ENCODE measurements at places on chromosomes 13 and 19. TPM values are rescaled to one million over a fixed set of nuclear protein-coding genes. Genes with fewer than 3 reads are reported as not detected.
A peak's percentile ranks its signal among the peaks of the same experiment; 100 is the strongest.

- DNase-seq: no peak
Measured at GRCh38 chr19:41627966-41628675, 1.2 kb upstream of the CEACAM4 start.

GRCh38 chr19:50202386-50202785 lies 1.0 kb upstream of the MYH14 start:
- DNase-seq: no peak

GRCh38 chr19:31352782-31353651 lies 3.8 kb upstream of the TSHZ3 start:
- DNase-seq: no peak

GRCh38 chr19:10501971-10502523 lies 1.1 kb downstream of the KEAP1 start:
- DNase-seq: peak; percentile 43

- no peak for DNase-seq
Measured at GRCh38 chr13:29621841-29622240, 26.4 kb upstream of the SLC7A1 start.

DNA sequence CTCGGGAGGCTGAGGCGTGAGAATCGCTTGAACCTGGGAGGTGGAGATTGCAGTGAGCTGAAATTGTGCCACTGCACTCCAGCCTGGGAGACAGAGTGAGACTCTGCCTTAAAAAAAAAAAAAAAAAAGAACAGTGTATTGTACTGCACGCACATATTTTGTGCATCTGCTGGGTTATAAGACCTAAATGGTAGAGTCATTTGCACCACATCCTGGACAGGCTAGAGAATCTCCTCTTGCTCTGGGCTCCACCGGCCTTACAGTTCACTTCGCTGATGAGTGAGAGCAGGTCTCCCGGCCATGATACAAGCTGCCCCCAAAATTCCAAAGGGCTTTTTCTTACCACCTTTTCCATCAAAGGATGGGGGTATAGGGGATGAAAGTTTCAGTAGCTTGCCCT lies 7.2 kb upstream of the SAE1 start:
- no peak for DNase-seq

DNA sequence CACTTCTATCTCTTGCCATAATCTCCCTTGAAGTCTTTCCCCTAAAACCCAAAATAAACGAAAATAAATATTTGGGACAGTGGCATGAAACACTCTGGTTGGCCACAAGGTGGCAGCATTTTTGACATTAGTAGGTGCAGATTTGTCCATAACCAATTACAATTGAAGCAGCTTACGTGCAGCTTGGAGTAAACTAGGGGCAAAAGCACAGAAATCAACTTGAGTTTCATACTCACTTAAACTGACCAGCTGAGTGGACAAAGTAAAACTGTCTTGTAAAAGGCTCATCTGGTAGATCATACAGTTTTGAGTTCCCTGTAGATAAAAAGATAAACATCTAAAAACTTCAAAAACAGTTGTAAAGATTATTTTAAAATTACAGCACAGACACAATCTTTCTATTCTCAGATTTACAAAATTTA lies 18.8 kb downstream of the PDCD5 start:
- peak; percentile 55 for DNase-seq

GRCh38 chr13:23592596-23592995 lies 22.4 kb downstream of the TNFRSF19 start:
- DNase-seq: no peak

- no peak for DNase-seq
Measured at GRCh38 chr19:16457195-16457953, 14.4 kb downstream of the EPS15L1 start.

DNA sequence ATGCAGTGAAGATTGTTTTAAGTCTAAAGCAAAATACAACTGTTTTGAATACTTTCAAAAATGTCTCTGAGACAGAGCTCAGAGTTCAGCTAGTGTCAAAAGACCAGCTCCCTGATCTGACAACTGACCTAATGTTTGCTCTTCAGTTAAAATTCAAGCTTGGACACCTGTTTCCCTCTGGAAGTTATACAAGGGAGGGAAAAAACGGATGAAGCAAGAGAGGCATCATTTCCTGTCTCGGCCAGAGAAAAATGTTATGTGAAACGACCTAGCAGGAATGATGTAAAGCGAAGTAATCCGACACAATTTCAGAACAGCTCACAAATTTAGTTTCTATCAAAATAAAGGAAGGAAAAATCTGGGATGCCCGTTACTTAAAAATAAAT lies 59.4 kb downstream of the ZAR1L start:
- DNase-seq: no peak

DNA sequence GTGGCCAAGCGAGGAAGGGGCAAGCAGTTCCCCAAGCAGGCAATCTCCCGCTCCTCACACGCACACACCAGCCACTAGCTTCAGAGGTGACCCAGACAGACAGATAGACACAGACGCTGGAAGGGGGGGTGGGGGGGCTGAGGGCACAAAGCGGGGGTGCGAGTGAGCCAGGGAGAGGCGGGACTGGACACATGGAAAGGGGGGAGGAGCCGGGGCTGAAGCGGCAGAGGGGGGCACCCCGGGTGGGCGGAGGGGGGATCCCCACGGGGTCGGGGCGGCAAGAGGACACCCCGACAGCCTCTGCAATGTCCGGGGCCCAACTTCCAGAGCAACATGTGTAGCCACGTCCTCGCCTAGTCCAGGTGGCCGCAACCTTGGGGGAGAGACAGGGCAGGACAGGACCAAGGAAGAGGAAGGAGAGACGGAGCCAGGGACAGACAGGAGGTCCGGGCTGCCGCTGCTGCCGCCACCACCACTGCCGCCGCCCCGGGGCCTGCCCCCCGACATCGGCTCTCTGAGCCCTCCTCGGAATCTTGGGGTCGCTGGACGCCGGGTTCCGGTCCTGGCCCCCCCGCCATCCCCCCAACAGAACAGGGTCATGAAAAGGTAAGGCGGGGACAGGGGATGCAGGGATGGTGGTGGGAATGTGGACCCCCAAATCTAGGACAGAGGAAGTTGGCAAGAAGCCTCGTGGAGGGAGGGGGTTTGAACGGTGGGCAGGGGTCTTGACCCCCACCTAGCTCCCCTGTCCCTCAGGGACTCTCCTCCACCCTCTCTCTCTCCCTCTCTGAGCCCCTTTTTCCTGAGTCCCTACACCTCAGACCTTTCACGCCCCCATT lies 1.1 kb downstream of the GRIN2D start:
- DNase-seq: no peak

DNA sequence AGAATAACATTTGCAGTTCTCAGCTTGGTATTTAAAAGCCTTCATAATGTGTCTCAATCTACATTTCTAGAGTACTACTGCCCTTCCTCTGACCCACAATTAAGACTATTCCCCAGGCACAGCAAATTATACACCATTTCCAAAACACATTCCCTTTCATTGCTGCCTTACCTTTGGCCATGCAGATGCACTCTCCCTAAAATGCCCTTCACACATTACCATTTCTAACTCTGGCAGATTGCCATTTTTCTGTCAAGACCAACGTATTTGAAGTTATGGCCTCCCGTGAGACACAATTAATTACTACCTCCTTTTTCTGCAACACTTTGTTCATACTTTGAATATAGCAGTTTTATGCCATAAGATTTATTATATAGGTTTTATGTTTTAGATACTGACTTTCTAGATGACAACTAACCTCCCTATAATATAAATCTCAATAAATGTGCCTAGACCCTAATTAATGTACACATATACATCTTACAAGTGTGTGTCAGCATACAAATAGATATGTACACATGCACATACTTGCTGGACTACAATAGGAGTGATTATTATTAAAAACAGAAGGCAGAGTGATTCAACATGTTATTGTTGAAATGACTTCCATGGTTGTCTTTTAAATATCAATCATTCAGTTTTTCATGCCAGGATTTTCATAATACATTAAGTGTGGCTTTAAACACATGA lies 2902.5 kb downstream of the PCDH9 start:
- DNase-seq: no peak

- DNase-seq: no peak
Measured at GRCh38 chr19:275000-275399, 16.2 kb downstream of the PLPP2 start.

GRCh38 chr19:33458171-33458633 lies 63.4 kb downstream of the PEPD start:
- peak; percentile 18 for DNase-seq

- DNase-seq: no peak
Measured at GRCh38 chr19:13077240-13077639, 25.4 kb downstream of the LYL1 start.

DNA sequence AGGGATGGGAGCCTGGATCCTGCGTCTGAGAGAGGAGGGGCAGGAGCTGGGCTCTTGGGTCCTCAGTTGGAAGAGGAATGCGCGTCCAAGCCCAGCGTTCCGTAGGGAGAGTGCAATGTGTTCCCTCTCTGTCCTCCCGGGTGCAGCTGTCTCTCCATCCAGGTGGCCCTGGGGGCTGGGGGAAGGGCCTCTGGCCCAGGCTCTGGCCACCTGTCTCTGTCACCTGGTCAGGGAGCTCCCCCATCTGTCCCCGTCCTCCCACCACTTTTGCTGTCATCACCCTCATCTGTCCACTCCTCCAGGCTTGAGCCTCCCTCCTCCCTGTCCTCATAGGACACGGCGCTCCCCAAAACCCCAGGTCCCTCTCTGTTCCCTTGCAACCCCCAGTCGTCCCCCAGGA lies 3.7 kb upstream of the SBK2 start:
- no peak for DNase-seq

- peak; percentile 68 for DNase-seq
Measured at GRCh38 chr19:19034204-19034624, 811 bp downstream of the ARMC6 start.

- DNase-seq: no peak
Measured at GRCh38 chr13:67763384-67763783, 533.2 kb upstream of the PCDH9 start.

DNA sequence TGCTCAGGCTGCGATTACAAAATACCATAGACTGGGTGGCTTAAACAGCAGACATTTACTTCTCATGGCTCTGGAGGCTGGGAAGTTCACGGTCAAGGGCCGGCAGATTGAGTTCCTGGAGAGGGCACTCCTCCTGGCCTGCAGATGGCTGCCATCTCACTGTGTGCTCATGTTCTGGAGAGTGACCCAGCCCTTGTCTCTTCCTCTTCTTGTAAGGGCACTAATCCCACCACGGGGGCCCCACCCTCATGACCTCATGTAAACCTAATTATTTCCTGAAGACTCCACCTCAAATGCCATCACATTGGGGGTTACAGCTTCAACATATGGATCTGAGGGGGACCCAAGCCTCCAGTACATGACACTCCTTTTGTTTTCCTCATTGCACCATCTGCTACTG lies 56.0 kb upstream of the CLDN10 start:
- DNase-seq: no peak

DNA sequence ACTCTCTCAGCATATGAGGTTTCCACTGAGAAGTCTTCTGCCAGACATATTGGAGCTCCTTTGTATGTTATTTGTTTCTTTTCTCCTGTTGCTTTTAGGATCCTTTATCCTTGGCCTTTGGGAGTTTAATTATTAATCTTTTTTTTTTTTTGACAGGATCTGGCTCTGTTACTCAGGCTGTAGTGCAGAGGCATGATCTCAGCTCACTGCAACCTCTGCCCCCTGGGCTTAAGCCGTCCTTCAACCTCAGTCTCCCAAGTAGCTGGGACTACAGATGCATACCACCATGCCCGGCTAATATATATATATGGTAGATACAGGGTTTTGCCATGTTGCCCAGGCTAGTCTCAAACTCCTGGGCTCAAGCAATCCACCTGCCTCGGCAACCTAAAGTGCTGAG lies 6.6 kb upstream of the CYP4F3 start:
- DNase-seq: no peak

DNA sequence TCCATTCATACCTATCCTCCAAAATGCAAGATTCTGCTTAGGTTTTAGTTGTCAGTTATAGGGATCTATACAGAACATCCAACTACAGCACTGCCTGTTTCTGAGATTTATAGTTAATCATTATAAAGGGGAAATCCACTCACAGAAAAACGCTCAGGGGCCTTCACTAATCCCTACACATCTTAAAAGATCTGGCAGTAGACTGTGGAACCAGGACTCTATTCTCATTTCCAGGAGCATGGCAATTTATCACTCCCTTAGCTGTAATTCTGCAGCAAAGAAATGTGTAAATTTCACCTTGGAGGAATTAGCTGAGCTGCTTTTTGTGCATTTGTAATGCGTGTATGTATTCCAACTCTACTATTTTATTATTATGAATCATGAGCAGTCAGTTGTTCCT lies 1128.1 kb upstream of the PRR20A start:
- DNase-seq: no peak

DNA sequence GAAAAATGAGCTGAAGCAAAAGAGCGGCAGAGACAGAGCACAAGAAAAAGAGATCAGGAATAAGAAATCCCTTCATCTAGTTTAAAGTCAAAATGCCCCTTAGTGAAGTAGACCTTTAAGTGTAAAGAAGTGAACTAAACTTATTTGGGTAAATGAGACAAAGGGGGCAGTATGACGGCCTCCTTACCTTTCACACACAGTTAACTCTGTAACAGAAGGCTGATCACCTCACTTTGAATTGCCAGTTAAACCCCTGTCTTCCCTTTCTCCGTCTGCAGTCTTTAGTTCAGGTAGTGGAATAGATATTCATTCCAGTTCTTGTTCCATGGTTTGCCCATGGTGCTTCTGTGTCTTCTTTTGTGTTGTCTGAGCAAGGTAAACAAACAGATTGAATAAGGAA lies 1029.8 kb downstream of the DIAPH3 start:
- no peak for DNase-seq

DNA sequence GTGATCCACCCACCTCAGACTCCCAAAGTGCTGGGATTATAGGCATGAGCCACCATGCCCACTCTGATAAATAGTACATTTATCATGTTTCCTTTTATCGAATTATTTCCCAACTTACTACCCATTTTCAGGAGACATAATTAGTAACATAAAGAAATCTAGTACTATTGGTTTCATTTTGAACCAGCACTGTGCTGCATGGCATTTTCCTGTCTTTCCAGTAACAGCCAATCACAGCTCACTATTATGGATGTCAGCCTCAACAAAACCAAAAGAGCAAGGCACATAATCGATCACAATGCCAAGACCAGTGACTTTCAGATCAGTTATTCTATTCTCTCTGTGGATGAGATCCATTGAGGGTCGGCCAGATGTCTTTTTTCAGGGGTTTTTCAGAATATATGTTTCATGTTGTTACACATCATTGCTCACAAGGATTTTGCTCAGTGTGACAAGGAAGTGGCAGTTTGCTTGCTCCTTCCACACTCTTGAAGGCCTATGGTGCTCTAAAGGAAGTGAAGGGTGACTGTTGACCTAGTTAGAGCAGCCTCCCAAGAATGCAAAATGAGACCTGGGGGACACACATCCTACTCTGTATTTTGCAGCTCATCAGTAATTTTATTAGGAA lies 233.4 kb downstream of the KCNRG start:
- no peak for DNase-seq

GRCh38 chr19:38734176-38734425 lies 10.2 kb downstream of the CAPN12 start:
- DNase-seq: no peak

- DNase-seq: no peak
Measured at GRCh38 chr19:43773725-43774102, 7.1 kb downstream of the KCNN4 start.

The SMIM24 gene
- total RNA-seq: 0.72 TPM

The OXGR1 gene
- total RNA-seq: not detected

The ZNF761 gene
- total RNA-seq: 9.5 TPM

The OR4F17 gene
- total RNA-seq: not detected

The KLK12 gene
- total RNA-seq: not detected

The CD22 gene
- 48.2 TPM for total RNA-seq

The OLFM4 gene
- not detected for total RNA-seq

The VSTM2B gene
- total RNA-seq: 0.27 TPM

All from activated naive CD4-positive, alpha-beta T cell treated with anti-CD3 and anti-CD28 coated beads, Interleukin-2, amount 50 U/mL, for 72 hours (primary cell).